ENCODE measurements at places on chromosomes 6 and 20.

GRCh38 chr6:149336609-149336928 lies 19.1 kb downstream of the TAB2 start:
- no peak for DNase-seq

DNA sequence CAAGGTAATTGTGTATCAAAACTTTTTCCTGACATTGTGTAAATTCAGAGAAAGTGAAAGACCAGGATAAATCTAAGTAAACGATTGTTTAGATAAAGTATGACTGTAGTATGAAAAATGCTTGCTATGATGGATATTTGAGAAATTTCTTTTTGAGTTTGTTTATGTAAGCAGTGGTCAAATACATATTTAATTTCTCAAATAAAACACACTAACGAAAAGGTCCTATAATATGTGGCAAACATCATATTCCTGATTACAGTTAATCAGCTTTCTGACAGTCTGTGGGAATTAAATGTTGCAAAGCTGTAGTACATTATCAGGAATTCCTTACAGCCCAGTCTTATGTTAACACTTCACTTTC lies 636.9 kb downstream of the MMUT start:
- no peak for DNase-seq

DNA sequence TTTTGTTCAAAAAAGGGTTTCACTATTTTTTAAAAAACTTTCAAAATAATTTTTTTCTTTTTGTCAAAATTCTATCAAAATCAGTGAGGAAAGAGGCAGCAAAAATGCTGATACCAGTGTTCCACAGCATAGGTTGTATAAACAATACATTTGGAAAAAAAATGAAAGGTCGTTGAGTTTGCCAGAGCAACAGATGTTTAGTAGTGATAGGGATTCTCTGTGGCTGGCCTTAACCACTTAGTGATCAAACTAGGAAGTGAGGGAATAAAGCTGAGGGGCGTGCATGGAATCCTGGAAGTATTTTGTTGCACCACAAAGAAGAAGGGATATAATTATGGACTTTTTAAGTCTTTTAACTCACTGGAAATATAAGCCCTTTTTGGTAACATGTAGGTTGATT lies 555.3 kb upstream of the CHD6 start:
- DNase-seq = no peak

GRCh38 chr20:62949962-62950361 lies 2.5 kb upstream of the SLC17A9 start:
- no peak for DNase-seq

DNA sequence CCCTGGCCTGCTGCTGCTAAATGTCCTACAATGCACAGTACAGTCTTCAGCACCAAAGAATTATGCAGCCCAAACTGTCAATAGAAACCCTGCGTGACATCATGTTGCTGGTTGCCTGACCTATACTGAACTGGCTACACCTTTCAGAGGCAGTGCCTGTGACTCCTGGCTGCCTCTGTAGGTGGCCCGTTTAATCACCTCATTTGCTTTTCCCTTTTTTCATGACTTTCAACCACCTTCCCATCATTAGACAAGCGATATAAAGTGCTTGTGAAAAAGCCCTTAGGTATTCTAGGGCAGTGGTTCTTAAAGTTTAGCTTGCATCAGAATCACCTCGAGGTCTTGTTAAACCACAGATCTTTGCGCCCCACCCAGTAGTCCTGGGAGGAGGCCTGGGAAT lies 33.0 kb upstream of the RIPOR2 start:
- no peak for DNase-seq

DNA sequence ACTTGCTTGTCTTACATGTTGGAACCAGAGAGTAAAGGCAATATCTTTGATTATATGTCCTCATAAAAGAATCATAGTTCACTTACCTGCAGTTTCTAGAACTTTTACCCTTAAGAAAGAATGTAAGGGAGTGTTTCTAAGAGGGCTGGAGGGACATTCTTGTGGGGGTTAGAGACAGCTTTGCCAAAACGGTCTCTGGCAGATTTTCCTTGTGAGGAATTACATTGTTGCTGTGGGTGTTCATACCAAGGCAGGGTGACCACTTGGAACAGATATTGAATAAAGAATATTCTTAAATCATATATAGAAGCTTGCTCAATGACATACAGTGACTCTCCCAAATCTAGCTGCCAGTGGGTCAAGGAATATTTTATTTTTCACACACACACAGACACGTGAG lies 517.6 kb upstream of the SOX4 start:
- no peak for DNase-seq

DNA sequence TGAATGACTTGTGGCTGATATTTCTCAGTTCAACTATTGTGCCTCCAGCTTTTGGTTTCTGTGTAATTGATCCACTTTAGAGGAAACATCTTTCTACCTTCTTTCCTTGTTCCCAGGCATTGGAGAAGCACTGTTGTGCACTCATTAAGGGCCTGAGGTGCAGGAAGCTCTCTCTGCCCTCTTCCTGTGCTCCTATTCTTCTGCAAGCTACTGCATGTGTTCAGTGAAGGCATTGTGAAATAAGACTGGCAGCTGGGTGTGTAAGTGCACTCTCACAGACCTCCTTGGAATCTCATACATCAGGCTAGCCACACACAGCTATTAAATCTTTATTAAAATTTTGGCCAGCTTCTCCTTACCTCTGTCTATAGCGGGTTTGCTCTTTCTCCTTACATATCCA lies 177.8 kb downstream of the OGFRL1 start:
- no peak for DNase-seq

All from activated T-cell treated with anti-CD3 and anti-CD28 coated beads, Interleukin-2, amount 50 U/mL, for 4 hours (primary cell).